ENCODE measurements at places on chromosomes 2 and 18.

DNA sequence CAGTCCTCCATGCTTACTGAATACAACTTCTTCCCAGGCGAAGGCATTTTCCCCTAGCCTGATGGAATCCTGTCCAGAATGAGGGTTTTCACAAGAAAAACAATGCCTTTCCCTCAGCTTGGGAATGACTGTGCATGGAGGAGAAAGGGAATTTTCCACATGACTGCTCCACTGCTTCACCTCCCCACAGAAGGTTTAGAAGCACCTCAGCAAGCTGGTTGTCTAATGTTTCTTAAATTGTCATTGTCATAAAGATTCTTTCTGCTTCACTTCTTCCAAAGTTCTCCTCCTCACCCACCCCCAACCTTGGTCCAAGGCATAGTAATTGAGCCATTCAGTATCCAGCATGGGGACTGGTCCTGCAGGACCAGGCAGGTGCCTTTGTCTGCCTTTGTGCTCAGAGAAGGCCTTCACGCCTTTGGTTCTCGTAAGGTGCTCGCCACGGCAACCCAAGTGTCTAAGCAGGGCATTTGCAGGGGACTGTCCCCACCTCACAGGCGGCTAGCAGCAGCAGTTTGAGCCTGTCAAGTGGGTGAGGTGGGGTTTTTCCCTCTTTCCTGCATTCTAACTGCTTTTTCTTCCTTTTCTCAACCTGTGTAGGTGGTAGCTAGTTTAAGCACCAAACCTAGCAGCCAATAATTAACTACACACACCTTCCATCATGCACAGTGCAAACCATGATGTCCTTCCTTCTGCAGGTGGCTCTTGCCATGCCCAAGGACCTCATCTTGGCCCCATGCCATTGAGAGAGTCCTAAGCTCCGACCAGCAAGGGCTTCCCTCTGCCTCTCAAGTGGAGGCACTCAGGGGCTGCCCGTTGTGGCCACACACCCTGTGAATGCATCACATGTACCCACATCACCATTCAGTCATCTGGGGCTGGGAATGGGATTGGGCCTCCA lies 65.7 kb upstream of the BCL2L11 start:
- DNase-seq, result no peak

DNA sequence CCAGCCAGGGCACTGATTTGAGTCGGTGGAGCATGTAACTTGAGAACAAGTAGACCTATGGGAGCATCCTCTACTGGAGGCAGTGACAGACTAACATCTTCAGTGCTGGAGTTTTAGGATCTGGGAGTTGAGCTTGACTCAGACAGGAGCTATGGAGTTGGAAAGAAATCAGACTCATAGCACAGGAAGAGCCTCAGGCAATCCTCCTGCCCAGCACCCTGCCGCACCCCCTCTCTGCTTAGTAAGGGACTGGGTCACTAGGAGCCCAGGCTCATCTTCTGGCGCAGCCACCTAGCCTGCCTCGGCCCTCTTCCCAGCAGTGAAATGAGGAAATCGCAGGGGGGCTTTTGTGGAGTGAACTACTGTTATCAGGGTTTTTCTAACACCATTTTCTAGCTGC lies 3.6 kb downstream of the ARID5A start:
- DNase-seq, result no peak

DNA sequence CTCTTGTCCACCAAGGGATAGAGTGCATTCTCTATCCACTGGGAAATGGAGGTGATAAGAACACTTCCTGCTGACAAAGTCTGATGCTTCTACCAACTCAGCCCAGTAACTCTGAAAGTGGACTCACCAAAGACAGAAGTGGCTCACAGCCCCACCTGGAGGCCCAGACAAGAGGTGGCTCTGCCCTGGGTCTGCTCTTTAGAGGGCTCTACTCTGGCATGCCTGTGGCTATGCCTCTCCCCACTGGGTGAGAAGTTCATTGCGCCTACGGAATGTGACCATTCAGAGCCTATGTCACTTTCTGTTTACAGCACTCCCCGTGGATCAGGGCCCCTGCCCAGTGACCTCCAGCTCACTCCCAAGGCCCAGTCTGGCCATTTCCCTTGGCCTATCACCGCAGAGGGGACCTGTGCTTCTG lies 13.5 kb upstream of the XDH start:
- no peak for DNase-seq

- no peak for DNase-seq
Measured at GRCh38 chr2:74110537-74110936, 37.2 kb downstream of the BOLA3 start.

DNA sequence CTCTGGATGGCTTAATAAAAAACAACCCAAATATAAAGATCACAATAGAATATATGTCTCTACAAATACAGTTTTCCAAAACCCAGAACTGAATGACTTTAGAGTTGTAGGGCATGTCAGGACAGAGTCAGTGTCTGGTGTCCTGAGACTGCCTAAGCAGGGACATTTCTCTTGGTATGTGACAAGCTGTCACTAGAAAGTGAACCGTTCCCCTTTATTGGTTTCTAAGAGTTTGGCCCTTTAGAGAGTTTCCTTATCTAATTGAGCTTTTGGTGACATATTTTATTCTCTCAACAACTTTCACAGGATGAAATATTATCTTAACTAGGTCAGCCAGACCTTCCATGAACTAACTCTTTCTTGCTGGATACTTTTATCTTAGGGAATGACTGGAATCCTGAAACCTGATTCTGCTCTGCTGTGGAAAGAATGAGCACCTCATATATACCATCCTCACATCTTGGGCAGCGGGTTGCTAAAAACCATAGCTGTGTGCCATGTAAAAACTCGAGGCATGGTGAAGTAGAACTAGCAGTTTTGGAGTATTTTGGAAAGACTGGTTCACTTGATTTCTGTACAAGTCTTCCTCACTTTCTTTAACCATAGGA lies 54.8 kb downstream of the CAVIN2 start:
- no peak for DNase-seq

GRCh38 chr2:29844713-29845326 lies 76.6 kb downstream of the ALK start:
- DNase-seq, result no peak

DNA sequence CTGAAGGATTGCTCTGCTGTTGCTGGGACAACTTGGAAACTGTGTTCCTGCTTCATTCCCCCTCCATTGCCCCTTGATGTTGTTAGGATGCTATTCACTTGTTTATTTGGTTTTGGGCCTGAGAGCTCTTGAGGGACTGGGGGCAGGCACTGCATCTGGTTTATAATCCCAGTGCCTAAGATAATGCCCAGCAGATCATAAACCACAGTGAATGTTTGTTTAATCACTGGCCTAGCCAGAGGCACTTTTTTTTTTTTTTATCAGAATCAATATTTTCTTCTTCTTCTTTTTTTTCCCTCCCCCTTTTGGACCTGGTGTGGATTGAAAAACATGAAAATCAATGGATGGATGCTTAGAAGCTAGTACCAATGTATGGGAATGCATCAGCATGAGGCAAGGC lies 38.1 kb downstream of the KCNS3 start:
- DNase-seq, result no peak

- no peak for DNase-seq
Measured at GRCh38 chr18:27769152-27769551, 407.8 kb downstream of the CDH2 start.

DNA sequence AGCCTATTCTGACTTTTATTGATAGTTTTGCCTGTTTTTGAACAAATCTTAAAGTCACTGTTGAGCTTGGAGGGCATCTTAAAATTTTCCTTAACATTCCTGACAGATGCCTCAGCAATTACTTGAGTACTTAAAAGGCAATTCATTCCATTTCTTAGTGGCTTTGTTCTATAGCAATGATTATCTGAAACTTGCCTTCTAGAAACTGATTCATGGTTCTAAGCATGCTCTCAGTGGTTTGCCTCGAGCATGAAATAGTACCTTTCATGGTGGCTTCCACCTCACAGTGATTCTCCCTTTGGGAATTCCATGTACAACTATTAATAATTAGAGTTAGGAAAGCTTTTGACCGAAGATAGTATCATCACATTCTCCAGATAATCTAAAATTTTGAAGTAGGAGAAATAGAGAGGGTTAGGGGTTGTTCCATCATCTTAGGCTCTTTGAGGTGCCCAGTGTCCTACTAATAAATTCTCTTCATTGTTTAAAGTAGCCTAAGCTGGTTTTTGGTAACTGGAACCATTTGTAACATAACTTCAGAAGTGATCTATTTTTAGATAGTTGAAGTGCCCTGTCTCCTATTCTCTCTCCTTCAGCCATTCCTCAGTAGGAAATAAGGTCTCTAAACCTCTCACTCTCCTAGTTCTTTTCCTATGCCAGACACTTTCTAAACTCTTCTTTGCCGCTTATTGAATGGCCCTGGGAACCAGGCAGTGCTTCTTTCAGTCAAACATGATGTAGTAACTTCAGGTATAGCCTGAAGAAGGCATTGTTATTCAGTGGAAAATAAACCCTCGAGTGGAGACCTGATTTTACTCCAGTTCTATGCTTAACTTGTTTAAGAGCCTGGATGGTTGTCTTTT lies 156.1 kb downstream of the HAUS1 start:
- no peak for DNase-seq

DNA sequence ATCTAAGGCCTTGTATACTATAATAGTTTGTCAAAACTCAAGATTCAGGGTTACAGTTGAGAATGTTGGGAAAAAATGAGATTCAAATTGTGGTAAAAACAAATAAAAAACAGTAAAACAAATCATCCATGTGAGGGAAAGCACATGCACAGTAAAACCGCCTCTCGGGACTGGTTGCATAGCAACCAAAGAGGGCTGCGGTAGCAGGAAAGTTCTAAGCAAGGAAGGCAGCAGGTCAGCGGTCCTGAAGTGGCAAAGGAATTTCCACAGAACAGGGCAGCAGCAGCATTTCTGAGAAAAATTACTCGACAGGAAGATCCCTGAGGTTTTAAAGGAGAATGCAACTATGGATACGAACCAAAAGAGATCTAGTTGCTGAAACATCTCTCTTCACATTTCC lies 93.7 kb downstream of the DYNAP start:
- DNase-seq, result no peak

DNA sequence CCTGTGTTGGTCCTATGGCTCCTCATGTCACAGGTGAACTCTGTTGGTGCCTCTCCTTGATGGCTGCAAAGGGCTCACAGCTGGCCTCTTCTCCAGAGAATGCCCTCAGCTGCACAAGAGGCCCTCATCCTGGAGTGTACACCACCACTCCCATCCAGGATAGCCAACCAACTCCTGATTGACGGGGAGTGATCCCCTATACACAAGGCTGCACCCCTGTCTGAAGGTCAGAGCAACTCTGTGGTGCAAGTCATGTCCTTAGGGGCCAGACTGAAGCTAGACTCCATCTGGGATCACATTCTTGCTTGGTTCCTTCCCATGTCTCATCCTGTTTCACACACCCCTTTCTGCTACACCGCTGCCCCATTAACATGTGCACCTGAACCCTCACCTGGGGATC lies 41.7 kb upstream of the ATL2 start:
- no peak for DNase-seq

DNA sequence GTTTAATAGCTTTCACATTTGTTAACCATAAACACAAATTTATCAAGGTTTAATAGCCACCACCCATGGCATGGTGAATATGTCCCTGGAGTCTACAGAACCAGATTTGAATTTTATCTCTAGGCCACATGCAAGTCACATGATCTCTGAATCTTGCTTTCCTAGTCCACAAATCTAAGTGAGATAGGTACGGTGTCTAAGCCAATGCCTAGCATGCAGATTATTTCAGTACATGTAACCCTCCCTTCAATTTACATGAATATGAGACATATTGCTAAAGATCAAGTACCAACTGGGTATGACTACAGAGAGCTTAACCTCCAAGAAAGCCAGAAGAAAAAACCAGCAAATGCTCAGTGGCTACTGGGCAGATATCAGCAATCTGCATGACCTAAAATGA lies 10.0 kb downstream of the ZNF24 start:
- DNase-seq, result no peak

DNA sequence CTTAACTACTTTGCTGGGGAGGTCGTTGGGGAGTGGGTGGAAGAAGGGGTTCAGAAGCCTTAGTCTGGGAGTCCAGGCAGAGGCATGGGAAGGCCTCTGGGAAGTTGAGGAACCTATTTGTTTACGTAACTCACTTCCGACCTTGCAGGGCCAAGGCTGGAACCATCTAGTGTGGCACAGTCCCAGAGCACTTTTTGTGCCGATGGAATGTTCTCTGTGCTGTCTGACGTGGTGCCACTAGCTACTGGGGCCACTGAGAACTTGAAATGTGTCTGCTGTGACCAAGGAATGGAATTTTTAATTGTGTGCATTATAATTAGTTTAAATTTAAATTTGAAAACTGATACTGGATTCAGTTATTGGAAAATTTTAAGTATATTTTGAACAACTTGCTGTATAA lies 139.7 kb downstream of the FAM161A start:
- no peak for DNase-seq

- DNase-seq, result no peak
Measured at GRCh38 chr2:69918401-69918800, 3.5 kb downstream of the MXD1 start.

GRCh38 chr2:202032846-202033316 lies 774 bp upstream of the FZD7 start:
- DNase-seq, result no peak

DNA sequence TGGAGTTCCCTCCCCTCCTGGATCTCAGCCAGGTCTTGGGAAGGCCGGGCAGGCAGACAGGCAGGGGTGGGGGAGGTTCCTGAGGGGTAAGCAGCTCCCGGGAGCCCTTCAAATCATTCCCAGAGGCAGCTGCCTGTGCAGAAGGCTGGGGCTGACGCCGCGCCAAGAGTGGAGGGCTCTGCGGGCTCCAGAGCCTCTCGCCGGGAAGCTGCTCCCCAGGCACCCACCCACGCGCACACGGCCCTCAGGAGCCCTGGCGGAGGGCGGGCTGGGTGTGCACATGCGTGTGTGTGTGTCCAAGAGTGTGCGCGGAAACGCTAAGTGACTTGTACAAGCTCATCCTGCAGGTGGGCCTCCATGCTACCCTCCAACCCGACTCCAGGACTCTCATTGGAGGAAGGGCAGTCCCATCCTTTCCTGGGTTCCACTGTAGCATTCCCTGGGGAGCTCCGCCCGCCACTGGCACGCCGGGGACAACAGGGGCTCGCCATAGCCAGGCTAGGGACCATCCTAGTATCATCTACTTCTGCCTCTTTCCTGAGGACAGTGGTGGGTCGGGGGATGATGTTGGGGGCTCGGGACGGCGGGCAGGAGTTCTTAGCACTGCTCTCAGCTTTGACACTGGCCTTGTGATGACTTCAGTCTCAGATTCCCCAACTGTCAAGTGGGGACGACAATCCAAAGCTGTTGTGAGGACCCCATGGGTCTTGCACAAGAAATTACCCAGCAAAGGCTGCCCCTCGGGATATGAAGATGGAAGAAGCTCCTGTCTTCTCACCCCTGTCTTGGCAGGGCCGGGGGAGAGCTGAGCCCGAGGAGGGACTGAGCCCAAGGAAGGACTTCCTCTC lies 50.3 kb downstream of the INHBB start:
- no peak for DNase-seq

GRCh38 chr18:29960539-29960938 lies 1082.0 kb downstream of the DSC3 start:
- DNase-seq, result no peak

DNA sequence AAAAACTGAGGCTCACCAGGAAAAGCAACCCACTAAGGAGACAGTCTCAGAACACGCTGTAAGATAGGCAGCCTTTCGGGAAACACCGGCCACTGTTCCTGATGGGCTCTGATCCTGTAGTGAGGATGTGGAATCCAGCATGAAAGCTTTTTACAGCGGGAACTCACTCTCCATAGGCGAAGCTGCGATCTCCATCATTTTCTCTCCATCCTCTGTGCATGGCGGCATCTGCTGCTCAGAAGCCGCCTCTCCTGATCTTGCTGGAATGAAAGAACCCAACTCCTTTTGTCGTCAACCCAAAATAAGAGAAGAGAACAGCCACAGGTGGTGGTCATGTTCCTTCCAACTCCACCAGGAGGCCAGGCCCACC lies 49.9 kb downstream of the TMEM18 start:
- DNase-seq, result no peak

GRCh38 chr2:25331686-25332365 lies 9.9 kb downstream of the DNMT3A start:
- no peak for DNase-seq

Measured in brain pericyte (primary cell).